Occipital lobe (tissue), 3 donors: ENCODE measurements at places on chromosomes 16 and 17. TPM values are rescaled to one million over a fixed set of nuclear protein-coding genes. Genes with fewer than 3 reads are reported as not detected.

The C1QTNF8 gene
- not detected for total RNA-seq

The ZNF263 gene
- 55.4 TPM for total RNA-seq

The CKLF gene
- 37.0 TPM for total RNA-seq

The MFAP4 gene
- 0.47 TPM for total RNA-seq

- DNase-seq = no peak
Observed at GRCh38 chr17:42241871-42242270, 34.3 kb downstream of the STAT5B start.

DNA sequence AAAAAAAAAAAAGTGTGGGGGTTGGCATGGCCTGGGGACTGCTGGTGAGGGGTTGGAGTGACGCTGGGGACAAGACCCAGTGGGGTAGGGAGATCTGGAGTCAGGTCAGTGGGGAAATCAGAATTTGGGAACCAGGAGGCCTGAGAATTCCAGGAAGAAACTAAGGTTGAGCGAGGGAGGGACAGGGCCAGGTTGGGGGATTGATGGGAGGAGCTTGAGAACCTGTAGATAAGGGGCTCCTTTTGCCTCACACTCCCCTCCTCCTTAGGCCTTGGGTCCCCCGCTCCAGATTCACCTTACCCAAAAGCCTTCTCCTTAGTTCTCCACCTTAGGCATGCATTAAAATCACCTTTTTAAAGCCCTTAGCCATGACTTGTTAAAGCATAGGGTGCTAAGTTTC, 8.3 kb upstream of the PYDC1 start:
- no peak for DNase-seq
